Liver (tissue), 10 donors: ENCODE measurements at places on chromosomes 4 and X. TPM values are rescaled to one million over a fixed set of nuclear protein-coding genes. Genes with fewer than 3 reads are reported as not detected.

DNA sequence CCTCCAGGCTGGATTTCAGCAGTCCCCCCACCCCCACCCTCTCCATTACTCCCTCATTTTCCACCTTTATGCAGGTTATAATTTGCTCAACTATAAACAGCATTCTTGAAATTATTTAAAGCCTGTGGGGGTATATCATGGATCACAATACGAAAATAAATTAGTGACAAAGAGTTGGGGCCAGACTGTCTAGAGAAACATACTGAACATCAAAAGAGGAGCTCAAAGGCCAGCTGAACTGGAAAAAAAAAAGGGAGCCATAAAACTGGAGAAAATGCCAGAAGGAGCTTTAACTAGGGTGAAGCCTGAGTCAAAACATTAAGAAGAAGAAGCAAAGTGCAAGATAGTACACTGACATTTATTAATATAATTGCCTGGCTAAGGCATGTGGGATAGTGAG, 137.8 kb downstream of the ANTXR2 start:
- no peak for DNase-seq

DNA sequence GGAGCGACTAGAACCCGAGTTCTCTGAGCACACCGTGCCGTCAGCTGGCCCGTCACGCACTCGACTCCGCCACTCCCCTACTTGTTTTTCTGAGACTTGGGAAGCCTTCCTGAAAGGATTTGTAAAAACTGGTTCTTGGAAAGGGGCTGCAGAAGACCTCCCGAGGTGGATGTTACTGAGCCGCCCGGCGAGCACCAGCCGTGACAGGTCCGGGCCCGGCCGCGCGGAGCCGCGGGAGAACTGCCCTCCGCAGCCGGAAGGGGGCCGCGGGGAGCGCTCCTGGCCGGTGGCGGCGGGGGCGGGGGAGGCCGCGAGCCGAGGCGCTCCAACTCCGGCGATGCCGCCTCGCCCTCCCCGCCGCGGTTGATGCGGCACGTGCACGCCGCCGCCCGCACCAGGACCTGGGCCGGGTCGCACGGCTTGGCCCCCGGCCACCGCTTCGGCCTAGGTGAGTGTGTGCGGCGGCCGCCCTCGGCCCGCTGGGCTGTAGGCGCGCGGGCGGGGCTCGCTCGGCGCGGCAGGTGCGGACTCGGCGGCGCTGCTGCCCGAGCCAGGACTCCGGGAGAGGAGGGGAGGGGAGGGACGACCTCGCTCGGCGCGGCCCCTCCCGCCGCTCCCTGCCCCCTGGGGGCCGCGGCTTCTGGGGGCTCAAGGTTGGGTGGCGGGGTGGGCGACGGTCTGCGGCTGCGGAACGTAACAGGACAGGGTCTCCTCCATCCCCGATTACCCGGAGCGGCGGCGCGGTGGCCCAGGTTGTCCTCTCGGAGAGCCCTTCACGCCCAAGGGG, 1.7 kb downstream of the SPRY1 start:
- peak; percentile 75 for DNase-seq

GRCh38 chr4:5200513-5200912, 149.2 kb downstream of the STK32B start:
- DNase-seq: no peak

DNA sequence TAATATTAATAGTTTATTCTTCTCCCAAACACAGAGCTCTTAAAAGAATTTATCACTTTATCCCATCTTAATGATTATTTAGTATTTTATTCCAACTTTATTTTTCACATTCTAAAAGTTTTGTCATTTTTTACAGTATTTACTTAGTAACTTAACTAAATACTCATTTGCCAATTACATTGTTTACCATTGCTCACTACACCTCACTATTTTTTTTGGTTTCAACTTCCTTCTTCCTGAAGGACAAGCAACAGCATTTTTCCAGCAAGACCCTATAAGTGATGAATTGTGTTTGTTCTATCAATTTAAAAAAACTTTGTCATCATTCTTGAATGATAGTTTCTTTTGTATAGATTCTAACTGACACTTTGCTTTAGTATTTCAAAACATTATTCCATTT, 19.4 kb upstream of the SRD5A3 start:
- DNase-seq: no peak

Gene CENPU
- total RNA-seq: 22.0 TPM

Gene RCHY1
- total RNA-seq: 24.8 TPM

Gene TMEM271
- total RNA-seq: not detected

DNA sequence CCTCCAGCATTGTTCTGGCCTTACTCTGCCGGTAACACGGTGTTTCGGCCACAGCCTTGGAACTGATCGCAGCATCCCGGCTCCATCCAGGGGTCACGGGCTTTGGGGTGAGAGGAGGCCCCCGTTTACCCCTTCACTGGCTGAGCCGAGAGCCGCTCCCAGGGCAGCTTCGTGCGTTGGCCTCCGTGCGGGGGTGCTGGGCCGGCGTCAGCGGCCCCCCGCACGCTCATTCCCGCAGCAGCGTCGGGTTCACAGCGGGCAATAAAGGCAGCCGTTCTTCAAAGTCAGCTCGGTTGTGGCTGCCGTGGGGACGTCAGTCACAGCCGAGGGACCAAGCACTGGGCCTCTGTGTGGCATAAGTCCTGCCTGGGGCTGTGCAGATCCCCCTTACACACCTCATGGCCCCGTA, 25.3 kb upstream of the PLCXD1 start:
- DNase-seq: no peak
